Gastroesophageal sphincter (tissue), 4 donors: ENCODE measurements at places on chromosomes 7 and 10.

GRCh38 chr10:5355594-5356301, 9.0 kb upstream of the UCN3 start:
- ATAC-seq = no peak

GRCh38 chr10:61664985-61665384, 2.3 kb downstream of the CABCOCO1 start:
- no peak for ATAC-seq

- ATAC-seq = no peak
Measured at GRCh38 chr10:129343141-129343540, 123.9 kb upstream of the MGMT start.

GRCh38 chr7:7868572-7868899, 100.1 kb upstream of the GLCCI1 start:
- no peak for ATAC-seq

- no peak for ATAC-seq
Measured at GRCh38 chr7:100472121-100472851, 6.7 kb downstream of the TSC22D4 start.

GRCh38 chr10:129936923-129937300, 27.2 kb downstream of the EBF3 start:
- ATAC-seq = no peak

DNA sequence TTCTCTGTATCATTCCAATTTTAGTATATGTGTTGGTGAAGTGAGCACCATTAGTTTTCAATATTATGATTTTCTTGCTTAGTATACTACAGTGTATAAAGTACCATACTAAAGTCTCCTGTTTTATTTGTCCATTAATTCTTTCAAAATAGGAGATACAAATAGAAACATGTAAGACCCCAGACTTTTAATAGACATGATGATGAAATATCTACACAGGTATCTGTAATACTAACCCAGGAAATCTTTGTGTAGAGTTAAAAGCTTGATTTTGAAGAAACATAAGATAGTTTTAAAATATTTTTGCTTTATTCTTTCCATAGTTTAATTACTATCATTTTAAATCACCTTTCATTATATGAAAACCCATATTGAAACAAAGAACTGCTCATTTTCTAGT, 133.8 kb upstream of the WNT16 start:
- no peak for ATAC-seq

- no peak for ATAC-seq
Measured at GRCh38 chr7:10238641-10239040, 735.0 kb upstream of the PHF14 start.

DNA sequence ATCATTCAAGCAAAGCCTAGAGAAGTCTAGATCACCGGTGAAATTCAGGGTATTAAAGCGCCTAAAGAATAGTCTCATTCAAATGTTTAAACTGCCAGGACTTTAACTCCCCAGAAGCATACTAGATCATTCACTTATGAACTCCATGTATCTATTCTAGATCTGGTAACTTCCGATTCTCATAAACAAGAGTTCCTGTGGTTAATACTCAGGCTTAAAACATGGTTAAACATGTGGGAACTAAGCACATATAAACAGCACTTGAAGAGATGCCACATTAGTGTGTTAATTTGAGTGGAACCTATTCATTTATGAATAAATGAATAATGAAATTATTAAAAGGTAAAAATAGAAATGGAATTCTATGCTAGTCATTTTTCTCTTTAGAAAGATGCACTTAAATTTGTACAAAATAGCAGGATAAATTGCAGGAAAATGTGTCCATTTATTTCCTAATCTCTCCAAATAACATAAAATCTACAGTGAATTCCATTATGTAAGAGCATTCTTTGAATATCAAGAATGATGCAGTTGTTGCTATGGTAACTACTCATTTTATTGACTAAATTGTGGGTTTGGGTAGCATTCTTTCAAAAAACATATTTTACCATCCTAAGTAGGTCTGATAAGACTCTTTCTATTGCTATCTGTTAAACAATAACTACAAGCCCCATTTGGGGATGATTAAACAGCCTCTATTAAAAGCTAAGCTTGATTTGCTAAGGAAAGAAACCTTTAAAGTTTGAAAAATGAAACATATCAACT, 147.6 kb upstream of the TMEM168 start:
- ATAC-seq = no peak

GRCh38 chr7:55490099-55490498, 82.2 kb downstream of the VOPP1 start:
- ATAC-seq = no peak

DNA sequence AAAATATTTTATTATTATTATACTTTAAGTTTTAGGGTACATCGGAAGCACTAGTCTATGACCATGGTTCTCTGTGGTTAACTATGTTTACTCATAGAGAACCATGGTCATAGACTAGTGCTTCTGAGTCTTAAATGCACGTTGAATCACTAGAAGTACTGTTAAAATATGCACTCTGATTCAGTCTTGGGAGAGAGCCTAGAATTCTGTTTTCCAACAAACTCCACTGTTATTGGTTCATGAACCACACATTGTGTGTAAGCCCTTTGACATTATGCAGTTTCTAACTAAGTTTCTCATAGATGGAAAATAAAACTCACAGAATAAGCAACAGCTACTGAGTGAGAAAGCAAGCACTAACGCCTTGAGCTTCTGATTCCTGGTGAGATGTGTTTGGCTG, 1120.6 kb downstream of the SORCS1 start:
- peak; percentile 31 for ATAC-seq

DNA sequence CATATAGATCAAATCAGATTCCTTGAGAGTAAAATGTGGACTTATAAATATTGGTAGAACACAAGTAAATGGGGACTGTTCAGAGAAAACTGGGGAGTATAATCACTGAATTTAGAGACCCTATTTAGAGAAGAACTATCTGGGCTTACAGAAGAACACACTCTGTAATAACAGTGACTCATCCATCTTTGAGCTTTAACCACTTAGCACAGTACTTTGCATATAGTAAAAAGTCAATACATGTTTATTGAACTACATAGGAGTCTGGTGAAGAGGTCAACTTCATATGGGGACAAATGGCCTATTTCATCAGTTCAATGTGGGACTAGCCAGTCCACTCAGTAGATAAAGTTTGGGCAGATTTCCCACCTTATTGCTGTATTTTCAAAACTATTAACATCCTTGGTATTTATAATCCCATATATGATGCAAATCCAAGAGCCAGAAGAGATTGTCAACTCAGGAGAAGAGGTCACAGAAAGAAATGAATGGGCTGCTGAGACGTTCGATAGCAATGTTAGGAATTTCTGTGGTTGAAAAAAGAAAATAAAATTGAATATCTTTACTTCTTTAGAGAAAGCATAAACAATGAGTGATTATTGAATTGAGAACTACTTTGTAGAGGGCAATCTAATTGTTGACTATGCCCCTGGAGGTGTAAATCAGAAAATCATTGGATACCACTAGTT, 119.3 kb upstream of the CACNA2D1 start:
- ATAC-seq = no peak

- ATAC-seq = no peak
Measured at GRCh38 chr7:150489782-150490181, 24.9 kb upstream of the GIMAP7 start.

DNA sequence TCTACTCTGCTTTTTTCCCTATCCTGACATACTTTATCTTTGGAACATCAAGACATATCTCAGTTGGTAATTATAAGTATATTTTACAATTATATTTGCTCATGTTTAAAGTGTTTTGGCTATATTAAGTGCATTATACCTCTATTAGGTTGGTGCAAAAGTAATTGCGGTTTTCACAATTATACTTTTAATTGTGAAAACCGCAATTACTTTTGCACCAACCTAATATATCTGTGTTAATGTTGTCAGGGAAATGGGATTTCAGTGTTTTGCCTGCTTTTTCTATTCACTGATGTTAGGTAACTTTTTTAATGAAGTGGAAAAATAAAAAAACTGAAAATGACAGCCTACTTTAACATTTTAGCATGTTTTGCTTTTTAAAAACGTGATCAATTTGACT, 11.6 kb downstream of the SLC26A4 start:
- ATAC-seq = no peak
